Type B pancreatic cell (in vitro differentiated cells): ENCODE measurements at places on chromosomes 16 and 17. TPM values are rescaled to one million over a fixed set of nuclear protein-coding genes. Genes with fewer than 3 reads are reported as not detected.

SMPD3 gene
- 4.5 and 9.8 TPM in 2 replicates for total RNA-seq

GRCh38 chr17:68993112-68993511, 37.9 kb upstream of the ABCA8 start:
- no peak for DNase-seq

C17orf67 gene
- total RNA-seq = 2.0 and 4.1 TPM in 2 replicates

RFWD3 gene
- 35.2 and 51.8 TPM in 2 replicates for total RNA-seq

GRCh38 chr17:43175213-43176118, 4.5 kb downstream of the NBR1 start:
- DNase-seq = no peak

GRCh38 chr16:87308826-87309225, 8.4 kb downstream of the C16orf95 start:
- no peak for DNase-seq
